Stimulated activated CD4-positive, alpha-beta T cell treated with anti-CD3 and anti-CD28 coated beads, Interleukin-1b, Interleukin-23, amount 100 ng/mL, for 4 hours (primary cell): ENCODE measurements at places on chromosomes 6 and 20.

DNA sequence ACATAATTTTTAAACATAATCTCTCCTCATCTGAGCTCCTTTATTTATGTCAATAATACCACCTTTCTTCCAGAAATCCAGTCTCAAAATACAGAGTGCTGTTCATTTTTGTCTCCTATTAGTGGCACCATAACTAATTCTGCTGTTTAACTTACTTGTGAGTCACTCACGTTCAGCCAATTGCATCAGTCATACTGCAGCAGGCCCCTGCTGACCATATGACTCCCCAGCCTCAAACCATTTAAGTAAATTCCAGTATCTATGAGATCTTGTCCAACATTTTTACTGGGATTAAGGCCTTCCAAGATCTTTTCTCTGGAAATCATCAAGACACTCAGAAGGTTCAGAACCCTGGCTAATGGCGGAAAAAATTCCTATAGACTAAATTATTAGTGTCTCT lies 982.2 kb upstream of the MAP3K7 start:
- no peak for DNase-seq

GRCh38 chr6:53611342-53611741 lies 54.2 kb downstream of the KLHL31 start:
- no peak for DNase-seq

DNA sequence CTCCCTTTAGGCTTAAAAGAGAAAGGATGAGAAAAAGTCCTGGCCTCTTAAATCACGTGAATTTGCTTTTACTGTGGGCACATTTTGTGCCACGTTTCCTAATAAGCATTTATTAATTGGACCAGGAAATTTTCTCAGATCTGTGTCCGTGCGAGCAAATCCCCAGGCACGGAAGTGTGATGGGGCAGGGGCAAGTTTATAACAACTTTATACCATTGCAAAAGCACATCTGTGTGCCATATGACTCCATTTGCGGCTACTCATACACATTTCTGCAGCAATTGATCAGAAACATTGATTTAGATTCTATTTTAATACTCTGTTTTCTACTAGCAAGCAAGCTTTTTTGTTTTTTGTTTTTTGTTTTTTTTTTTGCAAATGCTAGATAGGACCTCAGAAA lies 373.2 kb downstream of the TAF4 start:
- no peak for DNase-seq

DNA sequence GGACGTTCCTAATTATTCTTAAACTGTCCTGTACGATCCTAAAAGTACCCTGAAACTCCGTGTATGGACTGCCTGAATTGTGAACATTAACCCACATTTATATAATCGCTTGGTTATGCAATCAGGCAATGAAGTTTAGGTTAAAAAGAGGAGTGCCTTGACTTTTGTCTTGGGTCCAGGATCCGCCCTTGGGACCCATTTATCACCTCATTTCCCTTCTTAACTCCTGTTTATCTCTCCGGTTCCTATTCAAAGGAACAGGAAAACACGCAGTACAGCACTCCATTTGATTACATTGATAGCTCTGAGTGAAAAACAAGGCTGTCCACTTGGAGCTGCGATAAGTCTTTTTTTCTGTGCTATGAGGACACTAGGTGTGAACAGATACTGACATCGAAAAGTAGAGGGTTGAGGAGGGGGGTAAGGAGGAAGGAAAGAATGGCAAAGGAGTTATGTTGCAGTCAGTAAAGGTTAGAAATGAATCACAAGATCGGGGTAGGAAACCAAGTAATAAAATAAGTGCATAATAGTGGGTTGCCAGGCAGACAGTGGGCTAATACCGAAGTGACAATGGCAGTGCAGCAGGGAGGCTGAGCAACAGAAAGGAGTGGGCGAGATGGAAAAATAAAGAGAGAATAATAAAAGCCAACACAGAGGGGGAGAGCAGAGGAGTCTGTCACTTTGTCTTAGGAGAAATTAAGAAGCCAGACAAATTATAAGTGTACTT lies 15.9 kb upstream of the PCK1 start:
- DNase-seq = no peak

- no peak for DNase-seq
Observed at GRCh38 chr6:85975957-85976356, 333.3 kb upstream of the SYNCRIP start.

DNA sequence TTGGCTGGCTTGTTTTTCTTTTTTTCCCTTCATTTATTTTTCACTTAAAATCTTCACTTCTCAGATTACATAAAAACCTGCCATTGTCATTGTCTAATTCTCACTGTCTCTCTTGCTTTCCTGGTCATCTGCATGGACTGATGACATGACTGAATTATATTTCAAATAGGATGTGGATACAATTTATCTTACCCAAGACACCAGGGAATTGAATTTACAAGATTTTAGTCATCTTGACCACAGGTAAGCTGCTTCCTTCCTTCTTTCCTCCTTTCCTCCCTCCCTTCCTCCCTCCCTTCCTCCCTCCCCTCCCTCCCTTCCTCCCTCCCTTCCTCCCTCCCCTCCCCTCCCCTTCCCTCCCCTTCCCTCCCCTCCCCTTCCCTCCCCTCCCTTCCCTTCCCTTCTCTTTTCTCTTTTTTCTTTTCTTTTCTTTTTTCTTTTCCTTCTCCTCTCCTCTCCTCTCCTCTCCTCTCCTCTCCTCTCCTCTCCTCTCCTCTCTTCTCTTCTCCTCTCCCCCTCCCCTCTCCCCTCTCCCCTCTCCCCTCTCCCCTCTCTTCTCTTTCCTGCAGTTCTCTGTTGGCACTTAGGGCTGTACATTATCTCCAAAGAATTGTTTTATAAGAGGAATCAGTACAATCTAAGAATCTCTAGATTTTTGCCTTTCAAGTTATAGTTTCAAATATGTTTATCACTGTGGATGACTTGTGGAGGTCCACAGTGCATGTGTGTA lies 171.5 kb downstream of the CARMIL1 start:
- no peak for DNase-seq

GRCh38 chr6:169664227-169664626 lies 37.6 kb downstream of the WDR27 start:
- no peak for DNase-seq

GRCh38 chr20:4135385-4136077 lies 120.2 kb upstream of the RNF24 start:
- no peak for DNase-seq

DNA sequence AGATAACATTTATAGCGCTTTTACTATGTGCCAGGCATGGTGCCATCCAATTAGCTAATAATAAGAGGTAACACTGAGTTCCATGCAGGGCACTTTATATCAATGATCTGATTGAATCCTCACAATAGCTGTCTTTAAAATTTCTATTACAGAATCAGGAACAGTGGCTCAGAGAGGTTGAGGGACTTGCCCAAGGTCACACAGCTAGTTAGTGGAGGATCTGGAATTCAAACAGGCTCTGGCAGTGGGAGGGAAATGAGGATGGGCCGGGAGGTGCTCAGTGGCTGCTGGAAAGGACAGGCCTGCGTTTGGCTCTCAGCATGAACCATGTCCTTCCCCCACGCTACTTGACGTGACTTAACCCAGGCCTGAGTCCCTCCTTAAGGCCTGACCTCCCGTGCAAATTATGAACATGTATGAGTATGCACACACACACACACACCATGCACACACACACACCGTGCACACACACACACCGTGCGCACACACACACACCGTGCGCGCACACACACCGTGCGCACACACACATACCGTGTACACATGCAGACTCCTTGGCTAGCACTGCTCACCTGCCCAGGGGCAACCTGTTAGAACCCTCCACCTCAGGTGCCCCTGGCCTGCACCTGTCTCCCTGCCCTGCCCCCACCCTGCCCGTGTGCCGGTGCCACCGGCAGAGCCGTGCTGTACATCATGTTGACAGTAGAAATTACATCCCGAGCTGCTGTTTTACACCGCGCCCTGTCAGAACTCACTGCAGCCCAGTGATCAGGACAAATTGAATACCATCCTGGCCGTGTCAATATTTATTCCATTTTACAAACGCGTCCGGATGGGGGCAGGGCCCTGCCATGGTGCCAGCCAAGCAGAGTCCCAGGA lies 43.7 kb downstream of the CDH22 start:
- no peak for DNase-seq
